ENCODE measurements at places on chromosomes 1 and 21.

- no peak for DNase-seq
Observed at GRCh38 chr1:5189384-5189783, 535.0 kb downstream of the AJAP1 start.

DNA sequence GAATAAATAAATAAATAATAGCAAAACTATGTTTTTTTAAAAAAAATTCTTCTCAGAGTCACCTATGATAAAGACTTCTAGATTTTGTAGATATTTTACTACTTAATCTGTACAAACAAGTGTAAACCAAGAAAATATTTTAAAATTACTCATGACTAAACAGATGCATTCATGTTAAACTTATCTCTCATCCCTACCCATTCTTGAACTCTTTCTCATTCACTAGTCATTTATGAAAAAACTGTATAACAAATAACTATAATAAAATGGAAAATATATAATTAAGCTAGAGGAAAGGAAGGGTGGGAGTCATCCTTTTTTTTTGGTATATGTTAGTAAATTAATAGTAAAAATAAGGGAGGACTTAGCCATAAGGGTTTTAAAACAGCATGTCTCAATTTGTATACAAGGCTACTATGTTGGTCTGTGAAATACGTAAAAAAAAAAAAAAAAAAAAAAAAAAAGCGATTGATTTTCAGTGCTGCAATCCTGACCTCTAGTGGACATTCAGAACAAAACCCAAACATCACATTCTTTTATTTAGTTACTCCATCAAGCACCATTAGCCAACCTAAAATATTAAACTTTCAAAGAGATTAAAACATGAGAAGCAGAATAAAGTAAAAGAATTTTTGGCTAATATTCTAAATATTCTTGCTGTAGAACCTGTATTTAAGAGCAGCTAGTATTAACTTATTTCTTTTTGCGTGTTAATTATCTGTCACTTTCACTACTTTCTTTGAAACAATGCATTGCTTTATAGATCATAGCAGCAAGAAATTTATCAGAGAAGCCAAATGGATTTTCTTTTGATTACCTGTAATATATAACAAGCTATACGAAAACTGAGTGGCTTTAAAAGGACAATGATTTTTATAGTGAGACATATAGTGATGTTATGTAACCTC lies 255.8 kb upstream of the CACYBP start:
- DNase-seq: no peak

- DNase-seq: no peak
Observed at GRCh38 chr1:117971777-117972176, 42.2 kb downstream of the WDR3 start.

DNA sequence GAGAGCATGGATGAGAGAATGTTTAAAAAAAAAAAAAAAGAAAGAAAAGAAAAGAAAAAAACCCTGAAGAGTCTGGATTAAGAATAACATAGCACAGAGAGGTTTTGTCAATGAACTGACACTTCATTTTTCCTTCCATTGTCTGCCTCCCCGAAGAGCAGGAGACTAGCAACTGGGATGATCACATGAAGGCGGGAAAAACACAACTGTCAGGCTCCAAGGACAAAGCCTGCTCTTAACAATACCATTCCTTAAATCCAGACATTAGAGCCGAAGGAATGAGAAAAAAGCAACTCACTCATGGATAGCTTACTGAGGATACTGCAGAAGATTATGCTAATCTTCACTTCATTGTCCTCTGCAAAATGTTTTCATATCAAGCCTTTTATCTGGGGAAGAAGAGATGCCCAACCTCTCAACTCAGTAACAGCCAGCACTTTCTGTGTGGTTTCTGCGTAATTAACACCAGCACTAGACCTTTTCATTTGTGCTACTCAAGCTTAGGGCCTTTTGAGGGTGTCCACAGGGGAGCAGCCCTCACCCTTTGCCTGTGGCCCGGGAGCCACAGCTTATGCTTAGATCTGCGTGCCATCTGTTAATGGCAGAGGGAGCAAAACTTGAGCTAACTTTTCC lies 182.3 kb downstream of the BARHL2 start:
- DNase-seq: no peak

- no peak for DNase-seq
Observed at GRCh38 chr1:195958131-195958530, 650.1 kb downstream of the KCNT2 start.

DNA sequence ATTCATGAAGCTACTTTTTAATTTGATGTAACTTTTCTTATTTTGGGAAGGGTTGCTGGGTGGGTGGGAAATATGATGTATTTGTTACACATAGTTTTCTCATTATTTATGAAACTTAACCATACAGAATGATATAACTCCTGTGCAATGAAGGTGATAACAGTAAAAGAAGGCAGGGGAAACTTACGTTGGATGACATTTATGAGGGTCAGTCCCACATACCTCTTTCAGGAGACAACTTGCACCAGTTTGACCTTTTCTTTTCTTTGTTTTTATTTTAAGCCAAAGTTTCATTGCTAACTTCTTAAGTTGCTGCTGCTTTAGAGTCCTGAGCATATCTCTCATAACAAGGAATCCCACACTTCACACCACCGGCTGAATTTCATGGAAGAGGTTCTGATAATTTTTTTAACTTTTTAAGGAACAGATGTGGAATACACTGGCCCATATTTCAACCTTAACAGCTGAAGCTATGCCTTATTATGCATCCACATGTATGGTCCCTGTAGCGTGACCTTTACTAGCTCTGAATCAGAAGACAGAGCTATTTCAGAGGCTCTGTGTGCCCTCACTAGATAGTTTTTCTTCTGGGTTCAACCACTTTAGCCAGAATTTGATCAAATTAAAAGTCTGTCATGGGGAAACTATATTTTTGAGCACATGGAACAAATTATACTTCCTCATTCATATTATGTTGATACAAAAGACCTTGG lies 28.0 kb upstream of the KIAA1614 start:
- no peak for DNase-seq

DNA sequence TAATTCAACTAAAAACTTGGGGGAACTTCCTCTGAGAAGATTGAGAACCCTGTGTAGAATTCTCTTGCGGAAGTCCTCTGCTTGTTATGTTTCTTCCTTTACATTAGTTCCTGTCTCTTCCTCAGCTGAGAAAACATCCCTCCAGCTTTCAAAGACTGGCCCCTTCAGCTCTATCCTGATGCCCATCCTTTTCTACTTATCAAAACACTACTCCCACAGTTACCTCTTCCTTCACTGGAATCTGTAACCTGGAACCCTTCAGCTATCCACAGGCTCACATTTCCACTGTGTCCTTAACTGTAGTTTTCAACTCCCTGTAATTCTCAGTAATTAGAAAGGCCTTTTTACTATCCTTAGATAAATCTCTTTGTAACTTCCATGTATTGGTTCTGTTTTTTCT lies 6.0 kb upstream of the DEDD start:
- DNase-seq: no peak

- no peak for DNase-seq
Observed at GRCh38 chr1:207884266-207885029, 26.5 kb downstream of the CD34 start.

GRCh38 chr1:88074661-88075060 lies 609.4 kb upstream of the PKN2 start:
- no peak for DNase-seq

DNA sequence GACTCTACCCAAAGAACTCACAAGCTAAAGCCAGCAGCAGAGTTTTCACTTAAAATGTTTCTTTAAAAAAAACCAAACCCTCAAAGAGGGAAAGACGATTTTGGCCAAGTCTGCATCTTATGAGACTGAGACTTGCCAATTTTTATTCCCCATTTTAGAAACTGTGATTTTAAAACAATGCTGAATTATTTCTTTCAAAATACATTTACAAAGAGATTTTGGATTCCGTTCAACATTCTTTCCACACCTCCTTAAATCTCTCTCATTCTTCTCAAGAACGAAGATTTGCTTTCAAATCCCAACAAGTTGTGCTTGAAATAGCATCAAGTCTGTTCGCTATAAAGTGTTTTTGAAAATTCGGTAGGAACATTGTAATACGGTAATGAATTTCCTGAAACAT lies 133.9 kb upstream of the VANGL1 start:
- no peak for DNase-seq

DNA sequence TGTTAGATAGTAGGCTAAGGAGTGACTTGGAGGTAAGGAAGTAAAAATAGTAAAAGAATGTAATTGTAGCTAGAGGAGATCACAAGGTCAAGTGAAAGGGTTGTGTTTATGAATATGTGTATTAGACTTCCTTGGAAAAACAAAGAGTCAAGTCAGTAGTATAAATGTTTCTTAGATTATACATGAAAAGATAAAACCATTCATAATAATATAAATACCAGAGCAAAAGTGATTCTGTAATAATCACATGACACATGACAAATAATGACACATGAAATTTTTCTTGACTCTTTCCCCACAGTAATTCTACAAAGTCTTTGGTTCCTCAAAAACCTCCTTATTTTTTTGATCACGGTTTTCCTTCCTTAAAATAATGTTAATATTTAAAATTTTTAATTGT lies 56.4 kb downstream of the IVNS1ABP start:
- no peak for DNase-seq

GRCh38 chr1:12692967-12693782 lies 22.7 kb upstream of the AADACL3 start:
- no peak for DNase-seq

- no peak for DNase-seq
Observed at GRCh38 chr1:109497449-109498160, 3.7 kb downstream of the CYB561D1 start.

- no peak for DNase-seq
Observed at GRCh38 chr1:43199093-43199726, 27.1 kb downstream of the CFAP57 start.

DNA sequence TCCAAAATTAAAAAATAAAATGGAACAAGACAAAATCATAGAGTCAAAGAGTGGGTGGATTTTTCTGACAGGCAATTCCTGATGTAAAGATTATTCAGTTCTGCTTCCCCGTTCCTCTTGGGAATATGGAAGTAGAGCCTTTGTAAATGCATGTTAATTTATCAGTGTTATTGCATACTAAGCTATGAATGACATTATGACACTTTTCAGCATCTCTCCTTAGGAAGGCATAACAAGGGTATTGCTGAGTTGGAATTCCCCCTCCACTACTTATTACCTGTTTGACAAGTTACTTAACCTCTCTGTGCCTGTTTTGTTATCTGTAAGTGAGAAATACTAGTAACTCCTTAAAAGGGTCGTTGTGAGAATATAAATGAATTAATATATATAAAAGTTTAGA lies 640.4 kb downstream of the LMO4 start:
- no peak for DNase-seq

GRCh38 chr1:43422995-43423671 lies 30.6 kb downstream of the HYI start:
- DNase-seq: no peak

Data from activated CD4-positive, alpha-beta T cell treated with anti-CD3 and anti-CD28 coated beads, Interleukin-2, amount 50 U/mL, for 48 hours (primary cell).